CD4-positive, alpha-beta T cell treated with Interleukin-4 for 4 hours (primary cell): ENCODE measurements at places on chromosomes 4 and X.

- no peak for DNase-seq
Observed at GRCh38 chr4:54152846-54153600, 53.1 kb downstream of the GSX2 start.

GRCh38 chrX:71224098-71224708 lies 1.2 kb downstream of the GJB1 start:
- DNase-seq, result no peak

- peak; percentile 76 for DNase-seq
Observed at GRCh38 chr4:151015459-151016347, 619 bp upstream of the LRBA start.

GRCh38 chr4:112058433-112058832 lies 86.8 kb upstream of the FAM241A start:
- no peak for DNase-seq

- no peak for DNase-seq
Observed at GRCh38 chrX:34810364-34810763, 132.2 kb upstream of the FAM47B start.

DNA sequence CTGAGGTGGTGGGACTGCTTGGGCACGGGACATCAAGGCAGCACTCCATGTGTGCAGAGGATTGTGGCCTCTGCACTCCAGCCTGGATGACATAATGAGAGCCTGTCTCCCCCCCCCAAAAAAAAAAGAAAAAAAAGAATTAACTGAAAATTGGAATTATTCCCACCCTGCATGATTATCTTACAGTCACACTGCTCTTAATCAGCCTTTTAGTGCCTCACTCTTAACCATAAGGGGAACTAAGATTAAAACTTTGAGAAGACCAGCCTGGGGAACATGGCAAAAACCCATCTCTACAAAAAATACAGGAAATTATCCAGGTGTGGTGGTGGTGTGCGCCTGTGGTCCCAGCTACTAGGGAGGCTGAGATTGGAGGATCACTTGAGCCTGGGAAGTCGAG lies 94.6 kb downstream of the UBE2K start:
- no peak for DNase-seq

DNA sequence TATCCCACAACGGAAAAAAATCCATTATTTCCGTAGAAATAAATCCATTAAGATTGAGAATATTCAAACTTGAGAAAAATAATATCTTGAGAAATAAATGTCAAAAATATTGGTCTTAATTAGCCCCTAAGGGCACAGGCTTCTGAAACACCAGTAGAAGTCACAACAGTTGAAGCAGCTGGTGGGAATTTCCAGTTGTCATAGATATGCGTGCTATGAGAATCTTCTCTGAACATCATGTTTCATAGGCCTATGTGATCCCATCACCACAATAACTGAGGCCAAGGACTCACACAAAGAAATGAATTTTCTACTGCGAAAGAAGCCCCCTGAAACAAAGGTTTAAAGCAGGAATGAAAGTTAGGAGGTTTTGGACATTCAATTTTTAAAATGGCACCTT lies 292.0 kb downstream of the DTHD1 start:
- DNase-seq, result no peak

GRCh38 chrX:24482823-24483415 lies 17.8 kb downstream of the PDK3 start:
- DNase-seq, result no peak

DNA sequence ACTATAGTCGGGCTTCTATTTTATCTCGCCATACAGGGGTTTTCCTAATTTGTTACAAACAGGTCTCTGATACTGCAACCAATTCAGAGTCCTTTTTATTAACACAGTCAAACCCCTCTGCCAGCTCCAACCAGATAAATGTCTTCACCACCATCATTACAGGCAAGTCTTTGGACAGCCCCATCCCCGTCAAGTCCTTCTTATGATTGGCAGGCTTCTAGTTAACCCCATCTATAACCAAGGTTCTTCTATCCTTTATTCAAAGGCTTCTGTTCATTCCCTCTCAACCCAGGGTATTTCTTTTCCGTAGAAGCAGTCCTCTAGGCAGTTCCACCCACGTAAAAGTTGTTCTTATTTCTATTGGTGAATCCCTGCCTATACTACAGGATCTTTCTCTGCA lies 29.9 kb upstream of the FOXR2 start:
- DNase-seq, result no peak

DNA sequence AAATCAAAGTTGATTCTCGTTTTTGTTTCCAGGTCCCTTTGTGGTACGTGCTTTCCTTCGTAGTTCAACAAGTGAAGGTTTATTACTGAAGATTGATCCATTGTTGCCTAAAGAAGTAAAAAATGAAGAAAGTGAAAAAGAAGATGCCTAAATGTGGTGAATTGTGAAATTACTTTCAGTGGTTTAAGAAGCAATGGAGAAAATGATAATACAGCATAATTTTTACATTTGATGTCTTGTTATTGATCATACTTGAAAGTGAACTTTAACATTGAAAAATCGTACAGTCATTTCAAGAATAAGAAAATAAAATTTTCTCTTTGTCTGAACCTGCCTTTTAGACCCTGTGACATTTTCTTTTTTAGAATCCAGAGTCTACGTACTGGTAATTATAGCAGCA lies 89.8 kb downstream of the MRPL1 start:
- DNase-seq, result no peak

GRCh38 chr4:182206266-182206665 lies 36.9 kb upstream of the TENM3 start:
- no peak for DNase-seq

DNA sequence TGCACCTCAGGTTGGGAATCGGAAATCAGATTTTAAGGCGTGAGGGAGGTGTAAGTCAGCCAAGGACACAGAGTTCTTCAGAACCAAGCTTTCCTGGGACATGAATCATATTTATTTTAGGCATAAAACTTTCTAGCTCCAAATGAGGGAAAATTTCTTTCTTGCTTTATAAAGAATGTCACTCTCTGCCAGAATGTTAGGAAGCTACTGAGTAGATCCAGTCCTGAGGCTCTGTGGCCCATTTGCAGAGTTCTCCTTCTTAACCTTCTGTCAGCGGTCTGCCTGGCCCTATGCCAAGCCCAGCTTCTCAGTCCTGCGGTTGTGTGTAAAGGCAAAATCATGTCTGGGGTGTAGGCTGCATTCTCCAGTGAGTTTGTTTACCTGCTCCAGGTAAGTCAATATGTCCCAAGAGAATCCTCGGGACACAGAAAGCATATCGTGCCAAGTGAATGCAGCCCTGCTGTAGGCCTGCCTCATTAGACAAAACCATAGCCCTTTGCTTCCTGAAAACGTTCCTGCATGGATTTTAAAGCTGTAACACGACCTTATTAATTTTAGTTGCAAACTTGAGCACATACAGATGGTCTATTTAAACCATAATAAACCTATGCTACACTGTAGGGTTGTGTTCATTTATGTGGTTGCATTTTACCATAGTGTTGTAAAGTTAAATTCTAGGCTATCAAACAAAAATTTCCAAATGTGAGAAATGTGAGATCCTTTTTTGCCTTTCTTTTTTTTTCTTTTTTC lies 29.2 kb upstream of the CCNI start:
- no peak for DNase-seq

DNA sequence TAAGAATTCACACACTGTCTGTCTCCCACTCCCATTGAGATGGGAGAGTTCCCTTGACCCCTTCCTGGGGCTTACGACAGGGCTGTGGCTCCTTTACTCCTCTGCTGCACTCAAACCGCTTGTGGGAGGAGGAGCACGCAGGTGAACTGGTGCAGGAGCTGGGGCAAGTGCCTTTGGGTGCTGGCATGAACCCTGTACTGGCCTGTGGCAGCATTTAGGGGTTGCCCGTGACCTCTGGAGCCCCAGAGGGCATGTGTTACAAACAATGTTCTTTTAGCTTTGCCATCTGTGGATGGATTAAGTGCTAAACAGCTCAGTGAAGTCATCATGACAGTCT lies 21.8 kb upstream of the FTHL17 start:
- no peak for DNase-seq

DNA sequence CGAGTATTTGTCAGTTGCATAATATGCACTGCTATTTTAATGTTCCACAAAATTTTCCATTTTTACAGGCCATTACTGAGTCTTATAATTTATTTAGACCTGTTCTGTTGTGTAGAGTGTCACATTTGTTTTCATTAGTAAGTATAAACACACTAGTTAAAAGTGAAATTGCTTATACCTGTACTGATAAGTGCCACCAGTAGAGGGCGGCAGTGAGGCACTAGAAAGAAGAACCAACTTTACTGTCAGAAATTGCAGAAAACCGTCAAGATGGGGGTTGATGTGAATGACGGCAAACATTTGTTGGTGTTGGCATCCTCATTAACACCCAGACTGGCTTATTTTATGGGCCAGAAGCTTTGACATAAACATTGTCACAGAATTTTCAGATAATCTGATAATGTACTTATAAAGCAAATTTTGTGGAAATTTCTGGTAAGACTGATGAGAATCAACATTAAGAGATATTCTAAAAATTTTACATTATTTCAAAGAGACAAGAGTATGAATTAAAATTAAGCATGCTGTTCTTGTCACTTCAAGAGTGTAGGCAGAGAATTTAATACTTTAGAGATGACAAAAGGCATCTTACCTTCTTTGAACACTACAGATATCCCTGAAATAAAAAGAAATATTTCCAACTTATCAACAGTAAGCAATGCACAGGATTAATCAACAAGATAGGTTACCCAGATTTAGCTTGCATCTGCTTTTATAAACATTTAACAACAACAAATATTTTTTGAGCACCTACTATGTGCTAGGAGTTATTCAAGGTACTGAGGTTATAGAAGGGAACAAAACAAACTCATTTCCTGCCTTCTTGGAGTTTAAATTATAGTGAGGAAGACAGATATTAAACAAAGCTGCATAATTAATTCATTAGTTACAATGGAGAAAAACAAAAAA lies 24.9 kb downstream of the ALPK1 start:
- DNase-seq, result peak; percentile 85

- no peak for DNase-seq
Observed at GRCh38 chr4:25106363-25107151, 53.7 kb downstream of the SEPSECS start.

DNA sequence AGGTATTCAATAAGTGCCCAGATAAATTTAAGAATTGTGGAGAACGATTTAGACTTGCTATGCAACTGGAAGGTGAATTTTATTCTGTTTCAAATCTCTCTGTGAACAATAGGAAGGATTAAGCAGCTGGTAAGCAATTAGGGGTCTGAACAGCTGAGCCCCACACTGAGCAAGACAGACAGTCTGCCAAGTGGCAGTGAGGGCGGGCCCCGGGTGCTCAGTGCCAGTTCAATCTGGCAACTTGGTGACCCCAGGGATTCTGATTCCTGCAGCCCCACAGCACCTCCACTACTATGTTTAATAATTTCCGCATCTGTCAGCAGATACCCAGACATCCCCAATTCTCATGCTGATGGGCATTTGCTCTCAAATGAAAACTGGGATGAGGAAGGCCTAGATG lies 317.3 kb downstream of the PPP1R2C start:
- DNase-seq, result no peak

DNA sequence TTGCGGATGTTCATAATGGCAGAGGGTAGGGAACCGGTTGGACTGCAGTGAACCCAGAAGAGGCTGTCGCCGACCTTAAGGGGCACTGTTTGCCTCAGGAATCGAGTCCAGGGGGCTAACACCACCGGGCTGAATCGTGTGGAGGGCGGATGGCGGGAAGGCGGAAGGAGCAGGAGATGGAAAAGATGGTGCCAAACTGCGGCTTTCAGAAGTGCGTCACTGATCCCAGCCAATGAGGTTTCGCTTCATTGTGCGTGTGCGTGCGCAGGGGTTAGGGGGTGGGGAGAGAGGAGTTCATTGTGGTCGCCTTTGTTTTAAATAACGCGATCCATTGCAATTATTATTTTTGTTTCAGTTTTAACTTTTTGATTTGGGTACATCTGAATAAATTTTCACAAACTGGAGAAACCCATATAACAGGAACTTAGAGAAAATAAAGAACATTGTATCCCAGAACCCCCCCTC lies at the start of gene NAA11:
NAA11 (minus strand) TSS at position 198 of the 465 bp plus-strand sequence; CDS start at position 14, 184 bp downstream.
- DNase-seq, result no peak

DNA sequence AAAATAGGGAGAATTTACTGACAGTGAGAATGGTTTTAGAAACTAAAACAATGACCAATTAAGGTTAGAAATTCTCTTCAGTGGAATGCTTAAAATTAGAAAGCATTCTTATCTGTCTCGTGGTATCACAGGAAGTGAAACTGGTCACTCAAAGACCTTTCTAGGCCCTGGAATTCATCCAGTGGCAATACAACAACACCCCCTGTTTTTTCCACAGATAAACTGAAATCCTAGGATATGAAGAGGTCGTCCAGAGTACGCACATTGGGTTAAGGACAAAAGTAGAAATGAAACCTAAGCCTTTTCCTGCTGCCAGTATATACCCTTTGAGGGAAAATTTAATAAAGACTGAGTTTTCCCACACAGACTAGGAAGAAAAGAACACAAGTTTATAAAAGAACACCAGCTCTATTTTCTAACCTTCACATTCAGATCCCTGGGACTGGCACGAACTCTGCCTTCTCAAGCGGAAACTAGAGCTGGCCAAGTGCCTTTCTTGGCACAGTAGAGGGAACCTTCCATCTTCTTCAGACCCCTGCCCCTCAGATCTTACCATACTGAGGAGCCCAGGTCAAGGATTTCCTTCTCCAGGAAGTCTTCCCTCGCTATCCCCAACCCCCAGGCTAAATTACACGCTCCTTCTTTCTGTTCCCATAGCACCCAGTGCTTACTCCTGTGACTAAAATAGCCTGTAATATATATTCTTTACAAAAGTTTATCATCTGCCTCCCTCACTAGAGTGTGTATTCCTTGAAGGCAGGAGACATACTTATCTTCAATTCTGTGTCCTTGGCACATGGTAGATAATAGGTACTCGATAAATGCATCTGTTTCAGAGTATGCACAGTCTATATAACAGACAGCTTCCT lies 16.9 kb downstream of the LHFPL1 start:
- no peak for DNase-seq

DNA sequence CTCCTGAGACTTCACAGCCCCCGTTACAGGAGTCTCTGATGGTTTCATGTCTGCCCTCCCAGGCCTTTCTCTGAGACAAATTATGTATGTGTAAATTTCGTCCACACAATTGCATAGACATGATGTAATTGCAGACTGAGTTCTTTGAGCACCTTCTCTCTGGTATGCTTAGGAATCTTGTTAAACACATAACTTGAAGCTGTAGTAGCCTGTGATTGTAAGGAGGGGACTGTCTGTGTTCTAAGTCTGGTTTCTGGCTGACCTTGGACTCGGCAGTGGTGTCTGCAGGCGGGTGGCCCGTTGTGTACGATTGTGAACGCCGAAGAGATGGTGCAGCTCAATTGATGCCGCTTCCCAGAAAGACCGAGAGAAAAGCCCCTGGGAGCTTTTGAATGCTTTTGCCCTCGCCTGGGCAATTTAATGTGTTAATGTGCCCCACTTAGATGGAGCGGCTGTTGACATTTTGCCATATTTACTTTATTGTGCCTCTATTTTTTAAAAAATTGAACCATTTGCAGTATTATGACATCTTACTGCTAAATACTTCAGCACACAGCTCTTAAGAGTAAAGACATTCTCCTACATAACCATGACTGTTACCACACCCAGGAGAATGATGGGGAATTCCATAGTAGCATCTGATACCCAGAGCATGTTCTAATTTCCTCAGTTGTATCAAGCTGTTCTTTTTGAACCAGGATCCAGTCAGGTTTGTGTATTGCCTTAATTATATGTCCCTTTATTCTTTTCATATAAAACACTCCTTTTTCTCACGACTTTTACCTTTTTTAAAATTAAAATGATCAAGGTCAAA lies 58.4 kb upstream of the TADA2B start:
- DNase-seq, result peak; percentile 11

- no peak for DNase-seq
Observed at GRCh38 chrX:53283567-53283966, 2.2 kb upstream of the IQSEC2 start.

GRCh38 chrX:74781507-74782034 lies 143.7 kb downstream of the NEXMIF start:
- no peak for DNase-seq
